ENCODE measurements at places on chromosomes 11 and 22. TPM values are rescaled to one million over a fixed set of nuclear protein-coding genes. Genes with fewer than 3 reads are reported as not detected.

Gene FGF3
- not detected for total RNA-seq

GRCh38 chr11:36273110-36273509, 16.1 kb downstream of the COMMD9 start:
- no peak for DNase-seq

GRCh38 chr22:35538801-35539321, 1.8 kb upstream of the RASD2 start:
- DNase-seq = no peak

Gene FAM83F
- not detected for total RNA-seq

Gene DYNC2H1
- 44.9 TPM for total RNA-seq

Gene PDGFD
- total RNA-seq = 4.8 TPM

GRCh38 chr22:50704510-50705218, 32.0 kb downstream of the SHANK3 start:
- no peak for DNase-seq

- DNase-seq = no peak
Measured at GRCh38 chr22:49517667-49518185, 309.9 kb downstream of the BRD1 start.

Gene DNAJB7
- total RNA-seq = not detected

GRCh38 chr11:70142221-70142875, 60.7 kb upstream of the FADD start:
- no peak for DNase-seq

DNA sequence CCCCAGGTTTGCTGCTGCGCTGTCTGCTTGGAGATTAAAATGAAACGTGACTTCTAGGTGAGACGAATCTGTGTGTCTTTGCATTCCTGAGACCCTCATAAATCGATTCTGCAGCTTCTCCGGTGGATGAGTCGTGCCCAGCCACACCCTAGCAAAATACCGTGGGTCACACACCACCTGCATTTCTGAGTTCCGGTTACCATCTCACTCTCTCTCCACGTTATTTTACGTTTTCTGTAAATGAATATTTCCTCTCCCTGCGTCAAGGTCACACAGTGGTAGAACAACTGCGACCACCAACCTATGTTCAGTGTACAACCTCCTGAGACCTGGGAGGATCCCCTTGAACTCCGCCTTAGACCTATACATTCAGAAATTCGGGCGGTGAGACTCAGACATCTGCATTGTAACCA, 1.1 kb downstream of the YWHAH start:
- no peak for DNase-seq

DNA sequence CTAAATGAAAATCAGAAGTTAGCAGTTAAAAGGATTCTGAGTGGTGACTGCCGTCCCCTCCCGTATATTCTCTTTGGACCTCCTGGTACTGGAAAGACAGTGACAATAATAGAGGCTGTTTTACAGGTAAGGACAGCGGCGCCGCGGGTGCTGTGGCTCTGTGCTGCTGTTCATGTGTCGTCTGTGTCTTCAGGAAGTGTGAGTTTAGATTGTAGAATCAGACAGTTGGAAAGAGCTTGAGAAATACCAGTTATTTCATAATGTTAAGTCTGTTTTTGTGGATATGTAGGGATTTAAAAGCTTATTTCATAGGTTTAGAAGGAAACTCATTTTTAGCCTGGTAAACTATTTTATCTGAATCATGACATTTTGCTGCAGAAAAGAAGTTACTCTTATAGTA, 27.4 kb upstream of the PANX2 start:
- DNase-seq = peak; percentile 50

Gene DUSP8
- 0.64 TPM for total RNA-seq

DNA sequence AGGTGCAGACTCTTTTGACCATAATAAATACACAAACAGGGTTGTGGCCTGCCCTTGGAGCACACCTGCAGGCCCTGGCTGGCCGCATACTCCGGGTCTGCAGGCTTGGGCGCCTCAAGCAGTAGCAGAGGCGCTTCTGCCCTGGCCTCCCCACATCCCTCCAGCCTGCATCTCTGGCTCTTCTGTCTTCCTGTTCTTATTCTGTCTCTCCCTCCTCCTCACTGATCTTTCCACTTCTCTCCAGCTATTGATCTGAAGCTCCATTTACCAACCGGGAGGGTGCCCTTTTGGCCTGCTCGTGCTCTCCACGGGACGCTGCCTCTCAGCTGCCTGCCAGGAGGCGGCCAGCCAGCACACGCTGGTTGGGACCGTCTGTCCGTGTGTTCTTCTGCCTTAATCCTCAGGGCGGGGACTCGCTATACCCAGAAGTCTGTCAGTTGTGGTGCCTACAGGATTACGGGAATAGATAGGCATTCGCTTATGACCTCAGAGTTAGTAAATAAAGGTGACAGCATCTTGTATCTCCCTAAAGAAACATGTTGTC, 5.2 kb downstream of the UPB1 start:
- no peak for DNase-seq

GRCh38 chr11:5021996-5022395, 24.3 kb upstream of the OR52J3 start:
- no peak for DNase-seq

Gene KCTD17
- 28.9 TPM for total RNA-seq

- no peak for DNase-seq
Measured at GRCh38 chr11:94749369-94749768, 18.8 kb upstream of the AMOTL1 start.

All from fibroblast of villous mesenchyme (primary cell).